ENCODE measurements at places on chromosomes 3 and 15.

DNA sequence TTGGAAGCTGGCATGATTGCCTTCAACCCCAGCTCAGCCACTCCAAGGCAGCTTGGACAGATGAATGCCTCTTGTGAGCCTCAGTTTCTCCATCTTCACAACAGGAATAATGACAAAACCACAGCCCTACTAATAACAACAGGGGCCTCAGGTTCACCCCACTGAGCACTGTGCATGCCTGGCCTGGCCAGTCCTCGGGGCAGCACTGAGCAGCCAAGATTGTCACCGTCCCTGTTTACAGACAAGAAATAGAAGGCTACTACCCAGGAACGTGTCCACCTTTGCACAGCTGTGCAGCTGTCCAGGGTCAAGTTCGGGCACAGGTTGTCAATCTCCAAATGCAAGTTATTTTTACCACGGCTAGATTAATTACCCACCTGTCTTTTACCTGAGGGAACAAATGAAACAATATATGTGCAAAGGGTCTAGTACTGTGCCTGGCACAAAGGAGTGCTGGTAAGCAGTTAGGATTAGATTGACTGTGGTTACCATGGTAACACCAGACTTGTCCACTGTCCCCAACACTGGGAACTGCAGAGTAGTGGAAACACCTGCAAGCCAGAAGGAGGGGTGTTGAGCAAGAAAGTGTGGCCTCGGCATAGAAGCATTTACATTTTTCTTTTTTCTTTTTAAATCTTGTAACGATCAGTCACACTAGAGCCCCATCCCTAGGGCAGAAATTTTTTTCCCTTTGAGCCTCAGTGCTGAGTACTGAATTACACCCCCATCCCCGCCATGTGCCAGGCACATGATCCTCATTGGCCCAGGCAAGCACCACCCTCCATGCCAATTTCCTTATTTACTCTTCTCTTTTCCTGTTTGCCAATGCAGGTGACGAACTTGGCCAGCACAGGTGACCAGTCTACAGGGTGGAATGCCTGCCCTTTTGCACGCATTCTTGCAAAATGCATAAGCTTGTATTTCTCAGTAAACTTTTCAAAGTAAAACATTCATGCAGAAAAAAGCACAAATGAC is 66.3 kb upstream of the SLC6A6 start:
- no peak for DNase-seq

DNA sequence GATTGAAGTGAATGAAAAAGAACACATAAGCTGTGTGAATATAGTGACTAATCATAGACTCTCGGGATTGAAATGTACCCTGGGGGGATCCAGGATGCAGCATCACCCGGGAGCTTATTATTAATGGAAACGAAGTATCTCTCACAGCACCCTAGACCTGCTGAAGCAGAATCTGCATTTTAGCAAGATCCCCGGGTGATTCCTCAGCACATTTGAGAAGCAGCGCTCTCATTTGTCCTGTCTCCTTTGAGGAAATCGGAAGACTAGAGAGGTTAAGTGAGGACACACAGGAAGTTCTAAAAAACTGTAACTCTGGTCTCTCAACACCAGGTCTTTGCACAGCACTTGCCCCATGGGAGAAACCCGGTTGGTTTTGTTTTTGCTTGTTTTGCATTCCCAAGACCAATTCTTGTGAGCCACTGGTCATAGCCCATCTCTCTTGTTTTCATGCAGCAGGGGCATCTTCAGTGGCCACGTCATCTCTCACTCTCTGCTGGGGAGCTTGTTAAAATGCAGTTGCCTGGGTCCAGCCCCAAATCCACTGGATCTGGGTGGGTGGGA is 30.2 kb downstream of the ZNF710 start:
- peak; percentile 82 for DNase-seq

GRCh38 chr3:99578339-99578970 is 59.9 kb upstream of the COL8A1 start:
- no peak for DNase-seq

DNA sequence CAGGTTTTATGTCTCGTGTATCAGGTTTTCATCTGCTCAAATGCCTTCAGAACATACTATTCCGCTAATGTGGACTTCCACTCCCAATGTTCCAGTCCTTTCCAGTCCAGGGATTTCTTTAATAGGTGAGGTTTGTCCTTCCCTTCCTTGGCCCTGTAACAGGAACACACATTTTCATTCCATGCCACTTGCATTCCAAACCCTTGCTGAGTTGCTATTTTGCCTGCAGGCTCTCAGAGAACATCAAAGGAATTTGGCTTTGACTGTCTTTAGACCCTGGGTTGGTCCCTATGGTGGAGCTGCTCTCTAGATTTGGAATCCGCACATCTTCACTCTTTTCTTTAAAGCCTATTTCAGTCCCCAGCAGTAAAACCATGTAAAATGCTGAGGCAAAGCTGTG is 12.3 kb upstream of the ALCAM start:
- no peak for DNase-seq

- DNase-seq = no peak
Measured at GRCh38 chr3:165683947-165684346, 153.3 kb downstream of the BCHE start.

- no peak for DNase-seq
Measured at GRCh38 chr3:118900737-118901525, 133.7 kb downstream of the IGSF11 start.

- no peak for DNase-seq
Measured at GRCh38 chr15:80697075-80697685, 2.1 kb downstream of the ABHD17C start.

GRCh38 chr3:79886204-79886603 is 118.4 kb upstream of the ROBO1 start:
- DNase-seq = no peak

GRCh38 chr15:86877171-86877631 is 797.5 kb downstream of the AGBL1 start:
- DNase-seq = no peak

DNA sequence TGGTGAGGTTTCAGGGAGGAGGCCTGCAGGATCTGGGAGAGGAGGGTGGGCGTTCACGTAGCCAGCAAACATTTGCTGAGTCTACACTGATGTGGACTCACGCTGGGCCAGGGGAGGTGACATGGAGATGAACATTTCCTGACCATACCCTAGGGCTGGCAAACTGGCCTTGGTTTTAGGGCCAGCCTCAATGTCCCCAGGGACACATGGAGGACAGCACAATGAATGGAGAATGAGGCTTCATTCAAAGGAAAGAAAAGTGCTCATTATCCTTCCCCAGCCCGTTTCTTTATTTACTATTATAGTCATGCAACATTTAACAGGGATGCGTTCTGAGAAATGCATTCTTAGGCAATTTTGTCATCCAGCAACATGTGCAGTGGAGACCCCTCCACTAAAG is 26.8 kb downstream of the ACAN start:
- no peak for DNase-seq

DNA sequence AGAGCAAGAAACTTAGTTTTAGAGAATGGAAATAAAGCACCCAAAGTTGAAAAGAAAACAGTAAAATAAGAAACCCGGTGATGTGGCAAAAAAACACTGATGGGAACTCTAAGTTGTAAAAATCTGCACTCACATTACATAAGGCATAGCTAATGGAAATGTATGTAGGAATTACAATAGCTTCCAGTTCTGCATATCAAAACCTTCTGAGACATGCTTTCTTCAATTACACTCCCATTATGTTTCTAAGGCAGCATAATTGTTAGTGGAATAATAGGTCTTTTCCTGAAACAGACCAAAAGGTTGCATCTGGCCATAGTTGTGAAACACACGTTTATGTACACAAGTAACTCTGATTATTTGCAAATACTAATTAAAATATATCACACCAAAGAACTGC is 41.4 kb downstream of the SLC30A4 start:
- no peak for DNase-seq

- DNase-seq = no peak
Measured at GRCh38 chr3:159978353-159978752, 10.3 kb upstream of the IL12A start.

- no peak for DNase-seq
Measured at GRCh38 chr3:169755488-169755887, 9.4 kb downstream of the TERC start.

DNA sequence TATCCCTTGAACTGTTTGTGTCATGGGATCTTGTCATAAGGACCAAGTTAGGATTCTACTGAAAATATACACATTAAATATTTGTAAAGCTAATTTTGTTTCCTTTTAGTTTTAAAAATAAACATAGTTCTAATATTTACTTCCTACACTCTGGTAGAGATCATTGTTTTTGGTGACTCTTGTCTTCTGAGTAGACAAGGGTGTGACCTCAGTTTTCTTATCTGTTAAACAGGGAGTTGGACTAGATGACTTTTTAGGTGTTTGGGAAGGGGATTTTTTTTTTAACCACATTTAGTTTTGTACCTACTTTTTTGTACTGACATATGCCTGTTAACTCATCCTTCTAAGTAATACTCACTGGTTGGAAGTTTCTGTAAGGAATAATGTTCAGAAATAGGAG is 30.8 kb downstream of the PLS1 start:
- no peak for DNase-seq

DNA sequence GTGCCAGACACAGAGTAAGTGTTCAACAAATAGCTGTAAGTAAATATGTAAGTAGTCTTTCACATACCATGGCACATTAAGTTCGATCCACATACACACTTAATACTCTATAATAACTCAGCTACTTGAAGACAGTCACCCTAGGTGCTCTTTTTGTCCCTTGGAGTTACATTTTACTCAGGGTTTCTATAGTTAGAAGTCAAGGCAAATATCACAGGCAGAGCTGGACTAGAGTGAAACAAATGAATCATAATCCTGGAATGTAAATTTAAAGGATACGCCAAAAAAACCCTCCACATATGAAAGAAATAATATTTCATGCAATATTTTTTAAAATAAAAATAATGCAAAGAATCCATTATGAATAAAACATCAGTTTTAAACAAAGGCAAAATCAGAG is 461.8 kb downstream of the MAGI1 start:
- DNase-seq = no peak

DNA sequence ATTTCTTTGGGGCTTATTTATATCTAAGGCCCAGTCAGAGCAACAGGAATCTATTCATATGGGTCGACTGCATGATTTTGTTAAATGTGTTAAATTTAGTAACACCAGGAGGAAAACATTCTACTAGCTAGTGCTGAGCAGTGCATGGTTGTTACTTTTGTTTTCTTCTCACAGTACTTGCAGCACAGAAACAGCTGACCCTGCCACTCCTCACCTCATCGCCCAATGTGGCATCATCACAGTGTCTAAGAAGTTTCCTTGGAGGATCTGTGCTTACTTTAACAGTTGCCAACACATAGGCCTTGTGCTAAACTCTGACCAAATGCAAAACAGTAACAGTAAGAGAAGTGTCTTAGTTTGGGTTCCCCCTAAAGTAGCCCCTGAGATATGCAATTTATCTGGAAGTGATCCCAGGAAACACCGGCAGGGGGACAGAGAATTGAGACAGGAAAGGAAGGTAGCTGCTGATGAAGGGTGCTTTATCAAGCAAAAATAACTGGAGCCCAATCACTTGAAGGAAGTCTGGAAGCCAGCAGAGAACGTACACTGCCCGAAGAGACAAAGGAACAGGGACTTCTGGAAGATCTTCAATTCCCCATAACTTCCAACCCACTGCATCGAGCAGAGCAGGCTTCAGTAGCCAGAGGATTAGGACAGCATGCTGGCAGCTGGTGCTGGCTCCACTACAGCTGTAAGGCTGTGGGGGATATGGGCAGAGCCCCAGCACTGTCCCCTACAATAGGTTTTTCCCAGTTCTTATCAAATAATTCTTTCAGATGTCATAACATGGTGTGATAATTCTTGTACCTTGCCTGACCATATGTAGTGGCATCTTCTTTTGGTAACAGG is 36.0 kb upstream of the ULK4 start:
- DNase-seq = no peak

DNA sequence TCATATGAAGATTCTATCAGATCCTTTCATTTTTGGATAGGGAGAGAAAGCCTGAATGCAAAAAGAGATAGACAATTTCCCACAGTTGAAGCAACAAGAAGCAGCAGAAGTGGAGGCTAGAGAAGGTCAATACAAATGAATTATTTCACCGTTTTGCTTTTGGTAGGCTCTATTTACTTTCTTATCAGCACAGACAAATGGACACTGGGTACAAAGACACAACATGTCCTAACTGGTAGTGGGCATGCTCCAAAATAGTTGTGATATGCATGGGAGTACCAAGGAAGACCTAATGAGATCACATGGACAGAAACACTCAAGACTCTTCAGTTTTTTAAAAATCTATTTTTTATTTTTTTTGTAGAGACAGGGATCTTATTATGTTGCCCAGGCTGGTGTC is 99.4 kb downstream of the XRN1 start:
- DNase-seq = no peak

DNA sequence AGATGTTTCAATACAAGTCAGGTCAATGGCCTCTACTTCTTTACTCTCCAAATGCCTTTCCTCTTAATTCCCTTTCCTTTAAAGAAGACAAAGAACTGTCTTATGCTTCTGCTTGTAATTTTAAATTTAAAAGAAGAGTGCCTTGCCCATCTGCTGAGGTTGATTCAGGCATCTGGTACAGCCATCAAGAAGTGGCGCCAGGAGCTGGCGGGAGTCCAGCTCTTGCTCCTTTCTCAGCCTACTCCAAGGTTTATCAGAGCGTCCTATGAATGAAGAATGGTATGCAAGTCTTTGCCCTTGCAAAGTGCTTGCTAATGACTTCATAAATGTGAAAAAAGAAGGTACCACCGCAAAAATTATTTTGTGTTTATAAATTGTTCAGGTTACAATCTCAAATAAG is 294.6 kb upstream of the TGFBR2 start:
- no peak for DNase-seq

- DNase-seq = no peak
Measured at GRCh38 chr3:14532691-14533456, 7.3 kb downstream of the GRIP2 start.

- no peak for DNase-seq
Measured at GRCh38 chr15:101386006-101386405, 91.0 kb upstream of the SNRPA1 start.

- no peak for DNase-seq
Measured at GRCh38 chr3:72114773-72115172, 329.8 kb upstream of the PROK2 start.

- DNase-seq = peak; percentile 80
Measured at GRCh38 chr3:195850857-195851543, 39.3 kb upstream of the MUC4 start.

DNA sequence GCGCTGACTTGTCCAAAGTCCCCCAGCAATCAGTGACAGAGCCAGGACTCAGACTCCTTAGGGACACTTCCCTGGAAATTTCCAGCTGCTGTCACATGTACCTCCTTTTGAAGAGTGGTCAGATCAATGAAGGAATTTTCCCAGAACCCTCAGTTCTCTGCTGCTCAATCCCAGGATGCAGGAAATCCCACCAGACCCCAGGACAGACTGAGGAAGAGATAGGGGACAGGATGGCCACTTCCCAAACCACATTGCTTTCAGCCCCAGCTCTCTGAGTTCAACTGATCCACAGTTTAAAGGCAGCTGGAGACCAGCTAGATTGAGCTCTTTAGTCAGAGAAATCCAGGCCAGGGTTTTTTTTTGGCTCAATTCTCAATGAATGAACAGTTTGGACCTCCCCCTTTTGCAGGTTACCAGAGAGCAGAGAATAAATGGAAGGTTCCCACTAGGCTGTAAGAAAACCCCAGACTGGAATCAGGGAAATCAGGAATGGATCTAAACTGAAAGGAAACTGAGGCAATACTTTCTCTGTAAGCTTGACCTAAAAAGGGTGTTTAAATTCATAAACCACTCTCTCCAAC is 1.5 kb downstream of the CYP1A1 start:
- DNase-seq = peak; percentile 29

Data from inflammatory macrophage treated with lipopolysaccharide for 1 hour (primary cell).